ENCODE measurements at places on chromosomes 1 and 21.

DNA sequence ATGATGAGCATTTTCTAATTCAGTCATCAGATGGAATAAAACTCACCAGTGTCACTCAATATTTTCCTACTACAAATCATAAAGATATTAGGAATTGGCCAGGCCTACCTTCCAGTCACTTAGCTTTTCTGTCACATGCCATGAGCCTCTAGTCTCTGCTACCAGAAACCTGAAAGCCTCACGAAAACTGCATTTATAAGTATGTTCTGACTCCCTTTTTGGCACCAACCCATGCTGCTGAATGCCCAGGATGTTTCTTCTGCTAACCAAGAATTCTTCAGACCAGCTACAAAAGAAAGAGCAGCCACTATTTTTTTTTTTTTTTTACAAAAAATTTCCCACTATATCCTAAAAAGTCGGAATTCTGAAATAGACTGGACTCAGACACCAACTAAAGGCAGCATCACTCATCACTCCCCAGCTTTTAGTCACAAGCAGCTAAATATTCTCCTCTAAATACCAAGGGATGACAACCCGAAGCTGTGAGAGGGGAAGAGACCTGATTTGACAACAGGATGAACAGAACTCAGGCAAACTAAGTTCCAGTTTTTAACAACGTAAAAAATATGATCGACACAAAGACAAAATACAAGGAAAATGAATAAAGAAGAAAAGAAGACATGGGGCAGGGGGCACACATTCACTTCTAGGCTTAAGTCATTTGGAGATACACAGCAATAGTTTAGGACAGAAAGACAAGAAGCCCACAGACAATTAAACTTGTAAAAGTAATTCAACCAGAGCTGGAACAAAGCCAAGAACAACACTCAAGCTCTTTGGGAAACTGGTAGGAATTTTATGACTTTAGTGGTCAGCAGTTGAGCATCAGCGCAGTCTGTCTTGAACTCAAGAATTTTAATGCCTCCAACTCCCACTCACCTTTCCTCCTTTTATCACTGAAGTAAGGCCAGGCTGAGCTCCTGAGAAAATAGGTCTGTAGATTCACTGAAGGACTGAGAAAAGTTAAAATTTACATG is 1.7 kb downstream of the DCAF8 start:
- DNase-seq, result no peak

DNA sequence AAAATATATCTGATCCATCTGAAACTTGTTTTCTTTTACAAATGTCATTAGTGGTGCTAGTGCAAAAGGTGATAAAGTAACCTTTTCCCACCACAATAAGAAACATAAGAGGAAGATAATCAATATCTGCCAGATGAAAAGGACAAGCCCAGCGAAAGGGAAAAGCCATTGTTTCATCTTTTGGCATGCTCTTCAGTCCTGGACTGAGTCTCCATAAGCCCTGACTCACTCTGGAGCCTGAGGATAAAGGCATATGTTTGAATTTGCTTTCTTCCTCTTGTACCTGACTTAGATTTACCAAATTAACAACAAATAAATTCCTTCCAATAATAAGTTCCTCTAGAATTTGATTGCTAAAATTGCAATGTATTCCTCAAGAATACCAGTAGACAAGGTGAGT is 13.6 kb downstream of the DNAJC11 start:
- DNase-seq, result no peak

DNA sequence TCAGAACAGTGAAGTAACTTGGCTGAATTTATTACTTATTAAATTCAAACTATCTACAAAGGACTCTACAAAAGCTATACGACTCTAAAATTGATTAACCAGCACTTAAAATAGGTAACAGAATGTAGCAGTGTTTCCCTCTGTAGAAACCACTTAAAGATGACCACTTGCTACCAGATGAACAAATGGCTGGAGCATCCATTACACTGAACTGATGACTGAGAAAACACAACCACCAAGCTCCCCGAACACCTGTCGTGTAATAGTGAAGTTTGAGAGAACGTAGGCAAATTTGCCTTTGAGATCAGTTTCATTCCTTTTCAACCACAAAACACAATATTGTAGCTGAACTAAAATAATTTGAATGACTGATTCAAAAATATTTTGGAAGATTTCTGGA is 226.7 kb downstream of the KCNT2 start:
- DNase-seq, result no peak

- no peak for DNase-seq
Measured at GRCh38 chr1:102842606-102843005, 265.7 kb downstream of the COL11A1 start.

DNA sequence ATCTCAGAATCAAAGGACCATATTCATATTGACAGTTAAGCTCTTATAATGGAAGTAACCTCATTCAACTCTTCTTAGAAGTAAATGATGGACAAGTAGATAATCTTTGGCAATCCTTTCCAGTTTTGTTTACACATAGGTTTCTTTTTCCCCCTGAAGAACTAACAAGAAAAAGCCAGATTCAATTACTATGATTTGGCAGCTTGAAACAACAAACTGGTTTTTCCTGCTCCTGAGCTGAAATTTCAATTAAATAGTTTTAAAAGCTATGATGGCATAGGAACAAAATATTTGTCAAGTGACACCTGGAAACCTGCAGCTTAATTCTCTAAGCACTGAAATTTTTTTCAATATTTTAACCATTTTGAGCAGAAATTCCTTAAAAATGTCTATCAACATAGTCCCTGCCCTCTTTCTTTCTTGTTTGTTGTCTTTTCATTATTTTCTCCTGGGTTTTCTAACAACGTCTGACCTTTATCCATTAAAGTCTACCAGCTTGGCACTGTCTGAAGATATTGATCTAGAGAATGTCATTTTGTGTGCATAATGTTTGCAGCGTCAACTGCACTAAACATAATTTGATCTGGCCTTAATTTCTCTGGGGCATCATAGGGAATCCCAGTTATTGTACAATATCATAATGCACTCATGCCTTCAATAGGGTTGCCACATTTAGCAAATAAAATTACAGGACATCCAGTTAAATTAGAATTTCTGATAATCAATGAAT is 4.0 kb upstream of the SLC35A3 start:
- DNase-seq, result no peak

DNA sequence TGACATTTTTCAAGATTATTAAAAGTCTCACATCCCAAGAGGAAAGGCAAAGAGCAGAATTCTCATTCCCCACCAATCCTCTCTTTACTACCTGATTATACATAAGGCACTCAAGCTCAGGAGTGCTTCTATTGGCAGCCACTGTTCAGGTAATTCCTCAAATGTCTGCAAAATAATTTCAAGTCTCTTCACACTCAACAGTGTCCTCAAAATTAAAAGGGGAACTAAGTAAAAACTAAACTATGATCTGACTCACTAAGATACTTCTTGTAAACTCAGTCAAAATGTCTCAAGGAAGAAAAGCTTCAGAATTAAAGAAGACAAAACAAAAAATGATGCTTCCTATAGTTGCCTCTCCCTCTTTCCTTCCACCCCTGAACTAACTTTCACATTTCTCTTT is 135.6 kb downstream of the GPATCH2 start:
- no peak for DNase-seq

- DNase-seq, result no peak
Measured at GRCh38 chr1:200908191-200908868, 13.6 kb downstream of the INAVA start.

DNA sequence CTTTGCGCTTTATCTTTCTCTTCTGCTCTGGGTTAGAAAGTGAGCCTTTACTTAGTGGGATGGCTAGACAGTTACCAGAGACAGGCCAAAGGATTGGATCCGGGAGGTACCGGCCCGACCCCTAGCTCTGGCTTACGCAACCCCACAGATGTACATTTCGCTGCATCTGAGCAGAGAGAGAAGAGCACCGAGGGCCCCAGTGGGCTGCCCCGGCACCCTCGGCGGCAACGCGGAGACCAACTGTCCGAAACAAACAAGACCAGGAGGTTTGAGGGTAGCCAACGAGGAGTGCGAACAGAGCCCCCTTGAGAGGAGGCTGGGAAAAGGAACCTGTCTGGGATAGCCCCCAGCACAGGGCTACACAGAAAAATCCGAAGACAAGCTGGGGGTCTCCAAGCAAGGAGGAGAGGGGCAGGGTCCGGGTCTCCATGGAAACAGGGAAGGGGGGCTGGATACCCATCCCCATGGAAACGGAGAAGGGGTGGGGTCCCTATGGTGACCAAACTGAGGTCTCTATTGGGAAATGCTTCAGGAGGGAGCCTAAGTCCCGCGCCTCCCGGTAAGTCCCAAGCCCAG is 373 bp downstream of the MTF1 start:
- DNase-seq, result no peak

All from neuronal stem cell (in vitro differentiated cells).